DMS79 (cell line): ENCODE measurements at places on chromosomes 13 and 19.

- no peak for DNase-seq
Measured at GRCh38 chr13:44368062-44368591, 5.5 kb upstream of the SERP2 start.

- DNase-seq, result no peak
Measured at GRCh38 chr13:63381078-63381859, 1965.6 kb upstream of the PCDH20 start.

DNA sequence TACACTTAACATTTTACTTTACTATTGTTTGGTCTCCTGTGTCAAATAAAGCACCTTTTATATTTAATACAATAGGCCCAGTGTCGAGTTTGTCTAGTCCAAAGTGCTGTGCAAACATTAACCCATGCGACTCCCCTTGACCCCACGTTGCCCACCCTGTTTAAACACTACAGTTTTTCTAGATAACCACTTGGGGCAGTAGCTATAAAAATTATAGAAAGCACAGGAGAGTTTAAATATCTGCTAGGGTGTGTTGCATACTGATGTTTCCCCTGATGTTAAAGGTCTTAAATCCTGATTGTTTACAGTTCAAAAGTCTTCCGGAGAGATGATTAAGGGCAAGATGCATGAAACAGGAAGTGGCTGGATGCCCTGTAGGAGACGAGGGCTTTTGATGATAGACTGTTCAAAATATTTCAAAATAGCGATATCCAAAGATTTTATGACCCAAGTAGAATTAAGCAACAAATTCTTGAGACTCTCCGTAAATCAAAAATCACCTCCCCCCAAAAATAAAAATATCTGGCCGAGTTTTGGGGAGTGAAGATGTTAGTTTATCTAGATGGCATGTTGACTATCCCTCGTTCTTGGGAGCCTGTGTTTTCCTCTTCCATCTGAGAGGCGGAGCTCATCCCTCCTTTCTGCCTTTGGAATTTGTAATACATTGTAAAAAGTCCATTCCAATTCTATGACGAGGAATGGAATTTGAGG, 167.1 kb downstream of the FGF9 start:
- no peak for DNase-seq

DNA sequence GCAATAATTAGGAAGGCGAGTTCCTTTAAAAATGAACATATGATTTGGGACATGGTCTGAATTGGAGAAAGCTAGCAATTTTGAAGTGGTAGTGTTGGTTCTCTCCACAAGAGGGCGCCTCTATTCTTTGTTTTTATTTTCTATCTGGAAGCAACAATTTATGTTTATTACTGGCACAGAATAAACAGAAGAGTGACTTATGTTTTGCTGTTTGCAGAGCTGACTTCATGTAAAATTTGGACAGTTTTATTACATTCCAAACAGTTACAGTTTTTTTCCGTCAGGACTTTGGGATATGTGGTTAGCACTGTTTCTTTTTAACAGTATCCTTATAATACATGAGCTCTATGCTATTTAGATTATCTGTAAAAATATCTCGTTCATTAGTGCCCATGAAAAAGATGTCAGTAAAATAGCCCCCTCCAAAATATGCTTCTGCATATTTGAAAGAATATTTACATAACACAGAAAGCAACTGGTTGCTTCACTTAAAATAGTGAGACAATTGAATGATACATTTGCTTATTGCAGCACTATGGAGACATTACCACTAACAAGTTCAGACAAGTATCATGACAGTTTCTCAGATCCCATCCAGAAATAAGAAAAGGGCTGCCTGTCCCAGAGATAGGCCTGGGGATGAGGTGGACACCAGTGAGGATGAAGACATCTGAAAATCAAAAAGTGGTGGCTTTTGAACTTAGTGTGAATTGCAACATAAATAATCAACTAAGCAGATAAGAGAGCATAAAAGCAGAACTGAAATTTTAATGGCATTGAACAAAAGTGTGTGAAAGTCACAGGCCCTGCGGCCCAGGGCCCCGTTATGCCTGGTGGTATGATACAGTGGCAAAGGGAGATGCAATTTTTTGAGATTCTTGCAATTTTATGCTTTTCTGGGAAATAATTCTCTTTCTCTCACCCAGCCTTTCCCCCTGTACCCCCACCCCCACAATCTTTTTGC, 32.3 kb upstream of the FGF9 start:
- DNase-seq, result peak; percentile 17

- no peak for DNase-seq
Measured at GRCh38 chr13:51101636-51102235, 9.3 kb downstream of the C13orf42 start.

GRCh38 chr19:1085053-1085658, 10.0 kb downstream of the POLR2E start:
- DNase-seq, result no peak

DNA sequence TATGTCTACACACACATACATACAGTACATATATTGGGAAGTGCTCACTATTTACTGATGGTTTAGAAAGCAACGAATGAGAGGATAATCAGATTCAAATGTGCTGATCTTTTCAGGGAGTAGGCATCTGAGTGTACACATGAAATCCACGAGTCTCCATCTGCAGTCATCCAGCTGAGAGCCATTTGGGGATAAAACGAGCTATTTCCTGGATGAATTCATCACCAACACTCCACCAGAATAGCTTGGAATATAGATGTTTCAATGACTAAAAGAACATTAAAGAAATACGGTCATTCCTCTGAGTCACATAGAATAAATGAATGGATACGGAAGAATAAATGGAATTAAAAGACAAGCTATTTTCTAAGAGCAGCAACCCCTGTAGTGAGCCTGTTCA, 721.6 kb upstream of the ARGLU1 start:
- no peak for DNase-seq

GRCh38 chr19:1206864-1207450, 1.4 kb downstream of the STK11 start:
- no peak for DNase-seq

- no peak for DNase-seq
Measured at GRCh38 chr13:89518289-89519077, 1829.0 kb upstream of the MIR17HG start.

DNA sequence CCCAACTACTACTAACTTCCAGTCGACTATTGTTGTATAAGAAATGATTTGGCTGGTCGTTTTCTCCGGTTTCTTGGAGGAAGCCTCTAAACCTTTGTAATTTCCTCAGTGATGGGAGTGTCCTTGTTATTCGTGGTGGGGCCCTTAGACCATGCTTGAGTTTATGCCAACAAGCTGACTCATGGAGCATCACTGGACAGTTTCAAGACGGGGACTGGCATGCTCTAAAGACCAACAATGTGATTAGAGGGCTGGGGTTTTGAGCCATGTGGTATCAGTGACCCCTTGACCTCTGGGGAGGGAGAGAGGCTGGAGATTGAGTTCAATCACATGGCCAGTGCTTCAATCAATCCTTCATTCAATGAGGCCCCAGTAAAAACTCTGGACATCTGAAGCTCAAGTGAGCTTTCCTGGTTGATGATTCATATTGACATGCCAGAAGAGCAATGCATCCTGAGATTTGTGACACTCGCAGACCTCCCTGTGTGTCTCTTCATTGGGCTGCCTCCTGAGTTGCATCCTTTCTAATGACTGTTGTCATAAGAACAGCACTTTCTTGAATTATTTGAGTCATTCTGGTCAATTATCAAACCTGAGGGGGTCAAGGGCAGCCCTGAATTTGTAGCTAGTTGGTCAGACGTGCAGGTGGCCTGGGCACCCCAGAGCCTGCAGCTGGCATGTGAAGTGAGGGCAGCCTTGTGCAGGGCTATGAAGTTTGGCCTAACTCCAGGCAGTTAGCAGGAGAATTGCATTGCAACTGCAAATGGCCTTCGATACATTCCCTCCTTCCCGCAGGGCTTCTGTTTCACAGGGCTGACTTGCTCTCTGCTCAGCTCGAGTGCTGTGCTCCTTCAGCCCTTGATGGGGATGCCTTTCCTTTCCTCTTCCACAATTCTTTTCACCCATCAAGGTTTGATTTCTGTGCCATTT, 246.5 kb downstream of the FGF9 start:
- no peak for DNase-seq

DNA sequence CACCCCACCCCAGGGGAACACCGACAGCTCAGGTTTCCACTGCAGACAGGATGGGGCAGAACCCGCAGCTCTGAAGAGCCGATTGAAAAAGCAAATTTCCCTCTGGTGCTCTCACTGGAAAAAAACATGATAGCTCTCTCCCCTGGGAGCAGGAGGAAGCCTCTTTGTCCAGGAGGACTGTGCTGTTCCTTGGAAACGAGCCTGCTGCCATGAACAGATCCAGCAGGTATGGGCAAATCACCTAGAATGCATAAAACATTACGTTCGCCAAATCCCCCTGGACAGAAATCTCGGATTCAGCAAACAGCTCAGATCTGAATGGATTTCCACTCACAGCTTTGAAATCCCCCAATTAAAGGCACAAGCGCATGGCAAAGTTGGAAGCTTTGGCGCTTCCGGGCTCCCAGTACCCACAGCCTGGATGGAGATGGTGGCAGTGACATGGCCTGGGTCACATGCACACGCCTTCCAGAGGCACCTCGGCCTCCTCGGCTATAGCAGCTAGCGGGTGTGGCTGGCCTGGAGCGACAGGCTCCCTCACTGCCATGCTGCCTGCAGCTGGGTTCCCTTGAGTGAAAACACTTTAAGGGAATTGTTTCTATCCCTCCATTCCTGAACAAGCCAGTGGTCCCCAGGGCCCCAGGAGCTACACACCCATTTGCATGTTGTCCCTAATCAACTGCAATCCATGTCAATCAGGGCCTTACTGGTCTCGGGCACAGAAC, 59.1 kb downstream of the CEBPG start:
- DNase-seq, result no peak
